Ovary (tissue), 10 donors: ENCODE measurements at places on chromosomes 11 and 22. TPM values are rescaled to one million over a fixed set of nuclear protein-coding genes. Genes with fewer than 3 reads are reported as not detected.

DNA sequence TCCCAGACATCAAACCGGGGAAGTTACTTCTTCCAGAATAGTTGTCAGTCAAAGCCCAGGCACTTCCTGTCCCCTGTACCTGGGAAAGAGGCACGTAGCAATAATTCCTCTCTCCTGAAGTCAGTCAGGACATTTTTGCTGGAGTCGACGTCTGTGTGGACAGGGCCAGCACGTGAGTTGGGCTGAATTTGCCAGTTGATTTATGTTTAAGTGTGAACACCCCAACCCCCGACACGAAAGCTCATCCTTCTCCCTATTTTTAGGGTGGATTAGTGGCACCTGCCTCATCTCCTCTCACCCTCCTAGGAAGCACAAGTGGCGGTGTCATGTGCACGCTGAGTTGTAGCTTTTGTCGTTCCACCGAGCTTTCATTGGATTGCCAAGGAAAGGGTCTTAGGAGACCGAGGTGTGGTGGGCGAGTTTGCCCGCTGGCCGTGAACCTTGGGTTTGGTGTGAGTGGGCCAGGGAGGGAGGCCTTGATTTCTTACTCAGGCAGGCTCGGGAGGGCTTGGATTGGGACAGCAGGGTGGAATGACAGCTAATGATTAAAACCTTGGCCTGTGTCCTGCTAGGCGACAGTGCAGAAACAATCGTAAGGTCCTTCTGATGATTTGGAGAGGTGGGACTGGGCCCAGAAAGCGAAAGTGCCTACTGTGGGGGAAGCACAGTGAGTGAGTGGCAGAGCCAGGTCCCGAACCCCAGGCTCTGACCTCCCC is 87.0 kb upstream of the CRYBB3 start:
- no peaks in the 10 kb centered on the region for H3K36me3 ChIP-seq
- H3K4me1 ChIP-seq = peaks cover 3% of the 10 kb centered on the region
- H3K27me3 ChIP-seq = no peaks in the 10 kb centered on the region

DNA sequence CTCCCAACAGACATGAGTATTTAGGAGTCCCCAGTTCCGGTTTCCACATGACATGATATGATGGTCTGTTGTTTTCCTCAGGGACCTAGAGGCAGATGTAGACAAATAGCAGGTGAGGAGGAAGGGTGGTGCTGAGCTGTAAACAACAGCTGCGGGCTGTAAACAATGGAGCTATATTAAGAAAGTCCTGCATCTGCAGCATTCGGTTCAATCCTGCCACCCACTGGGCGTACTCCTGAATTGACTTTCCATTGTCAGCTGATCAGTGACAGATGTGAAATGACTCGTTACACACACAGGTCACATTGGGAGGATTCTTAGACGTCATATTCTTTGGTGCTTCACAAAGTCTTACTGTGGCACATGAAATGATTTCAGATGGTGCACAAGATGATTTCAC is 26.8 kb upstream of the RAG1 start:
- no peaks in the 10 kb centered on the region for H3K27me3 ChIP-seq
- H3K4me3 ChIP-seq = no peak overlapping the region
- no peaks in the 10 kb centered on the region for H3K36me3 ChIP-seq
- no peak for DNase-seq
- H3K27ac ChIP-seq = no peak overlapping the region

DNA sequence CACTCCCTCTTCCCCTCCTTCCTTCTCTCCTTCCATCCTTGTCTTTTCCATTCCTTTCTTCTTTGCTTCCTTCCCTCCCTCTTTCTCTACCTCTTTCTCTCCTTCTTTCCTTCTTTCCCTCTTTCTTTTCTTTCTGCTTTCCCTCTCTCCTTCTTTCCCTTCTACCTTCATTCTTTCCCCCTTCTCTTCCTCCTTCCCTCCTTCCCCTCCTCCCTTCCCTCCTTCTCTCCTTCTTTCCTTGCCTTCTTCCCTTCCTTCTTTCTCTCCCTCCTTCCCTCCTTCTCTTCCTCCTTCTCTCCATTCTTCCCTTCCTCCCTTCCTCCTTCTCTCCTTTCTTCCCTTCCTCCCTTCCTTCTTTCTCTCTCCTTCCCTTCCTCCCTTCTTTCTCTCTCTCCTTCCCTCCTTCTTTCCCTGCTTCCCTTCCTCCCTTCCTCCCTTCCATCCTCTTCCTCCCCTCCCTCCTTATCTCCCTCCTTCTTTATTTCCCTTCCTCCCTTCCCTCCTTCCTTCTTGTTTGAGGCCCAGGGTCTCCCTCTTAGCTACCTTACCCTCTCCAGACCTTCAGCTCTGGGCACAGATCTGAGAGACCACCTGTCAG is 77.0 kb downstream of the BUD13 start:
- DNase-seq = no peak
- H3K27ac ChIP-seq = no peak overlapping the region
- H3K4me1 ChIP-seq = no peaks in the 10 kb centered on the region
- no peaks in the 10 kb centered on the region for H3K27me3 ChIP-seq
- H3K36me3 ChIP-seq = no peaks in the 10 kb centered on the region
- H3K4me3 ChIP-seq = no peak overlapping the region

DNA sequence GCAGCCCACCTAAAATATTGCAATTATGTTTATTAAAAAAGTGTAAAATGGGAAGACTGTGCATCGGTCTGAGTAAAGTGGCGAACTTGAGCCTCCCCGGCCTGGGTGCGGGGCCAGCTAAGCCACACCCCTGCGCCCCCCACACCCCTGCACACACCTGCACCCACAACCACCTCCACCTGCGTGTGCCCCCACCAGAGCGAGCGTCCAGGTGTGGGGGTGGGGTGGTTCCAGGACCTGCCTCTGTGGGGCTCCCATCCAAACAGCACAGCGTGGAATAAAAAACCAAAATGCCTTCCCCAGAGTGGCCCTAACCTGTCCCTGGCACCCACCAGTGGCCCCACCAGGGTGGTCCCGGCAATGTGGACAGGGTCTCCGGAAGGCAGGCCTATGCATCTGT is 30.1 kb upstream of the CARS1 start:
- H3K36me3 ChIP-seq = no peaks in the 10 kb centered on the region
- no peaks in the 10 kb centered on the region for H3K4me1 ChIP-seq
- H3K4me3 ChIP-seq = no peak overlapping the region
- no peaks in the 10 kb centered on the region for H3K27me3 ChIP-seq
- H3K27ac ChIP-seq = no peak overlapping the region

DNA sequence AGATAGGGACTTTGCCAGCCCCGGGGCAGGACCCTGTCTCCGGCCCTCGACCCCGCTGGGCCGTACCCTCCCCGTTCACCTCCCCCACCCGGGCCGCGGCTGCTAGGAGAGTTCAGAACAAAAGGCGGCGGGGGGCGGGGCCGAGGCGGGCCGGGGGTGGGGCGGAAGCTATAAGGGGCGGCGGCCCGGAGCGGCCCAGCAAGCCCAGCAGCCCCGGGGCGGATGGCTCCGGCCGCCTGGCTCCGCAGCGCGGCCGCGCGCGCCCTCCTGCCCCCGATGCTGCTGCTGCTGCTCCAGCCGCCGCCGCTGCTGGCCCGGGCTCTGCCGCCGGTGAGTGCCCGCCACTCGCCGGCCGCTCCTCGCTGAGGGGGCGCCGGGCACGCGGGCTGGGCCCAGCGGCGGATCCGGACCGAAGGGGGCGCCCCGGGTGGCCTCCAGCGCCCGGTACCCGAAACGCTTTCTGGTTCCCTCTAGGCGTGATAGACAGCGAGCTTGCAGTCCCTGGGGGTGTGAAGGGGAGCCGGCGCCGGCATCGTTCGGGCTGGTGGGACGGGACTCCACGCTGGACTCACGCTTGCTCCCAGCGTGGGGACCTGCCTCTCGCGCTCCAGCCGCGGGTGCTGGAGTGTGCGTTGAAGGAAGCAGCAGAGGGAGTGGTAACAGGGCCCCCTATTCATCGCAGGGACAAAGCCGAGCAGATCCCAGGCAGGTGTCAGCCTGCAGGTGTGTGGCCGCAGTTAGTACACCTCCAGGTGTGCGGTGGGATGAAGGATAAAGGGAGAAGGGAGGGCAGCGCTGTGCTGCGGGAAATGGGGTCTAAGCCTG is at the start of gene MMP11:
MMP11 (plus strand) TSS at position 201 of the 825 bp plus-strand sequence; CDS start at position 223, 22 bp downstream.
- peak within 1 kb of the TSS; percentile 23 for H3K27ac ChIP-seq
- H3K27me3 ChIP-seq = no peaks in the 10 kb centered on the region
- H3K4me3 ChIP-seq = peak within 1 kb of the TSS; percentile 42
- peaks cover 16% of the 10 kb centered on the region for H3K4me1 ChIP-seq
- DNase-seq = peak; percentile 58
- no peaks in the 10 kb centered on the region for H3K36me3 ChIP-seq

GRCh38 chr11:85661972-85662664 is 2.8 kb downstream of the CREBZF start:
- H3K36me3 ChIP-seq = no peaks in the 10 kb centered on the region
- no peak for DNase-seq
- no peak overlapping the region for H3K27ac ChIP-seq

- no peaks in the 10 kb centered on the region for H3K4me1 ChIP-seq
- no peaks in the 10 kb centered on the region for H3K27me3 ChIP-seq
- no peaks in the 10 kb centered on the region for H3K36me3 ChIP-seq
- DNase-seq = no peak
These were observed 51.5 kb upstream of the RPS13 start for GRCh38 chr11:17129003-17129402.

DNA sequence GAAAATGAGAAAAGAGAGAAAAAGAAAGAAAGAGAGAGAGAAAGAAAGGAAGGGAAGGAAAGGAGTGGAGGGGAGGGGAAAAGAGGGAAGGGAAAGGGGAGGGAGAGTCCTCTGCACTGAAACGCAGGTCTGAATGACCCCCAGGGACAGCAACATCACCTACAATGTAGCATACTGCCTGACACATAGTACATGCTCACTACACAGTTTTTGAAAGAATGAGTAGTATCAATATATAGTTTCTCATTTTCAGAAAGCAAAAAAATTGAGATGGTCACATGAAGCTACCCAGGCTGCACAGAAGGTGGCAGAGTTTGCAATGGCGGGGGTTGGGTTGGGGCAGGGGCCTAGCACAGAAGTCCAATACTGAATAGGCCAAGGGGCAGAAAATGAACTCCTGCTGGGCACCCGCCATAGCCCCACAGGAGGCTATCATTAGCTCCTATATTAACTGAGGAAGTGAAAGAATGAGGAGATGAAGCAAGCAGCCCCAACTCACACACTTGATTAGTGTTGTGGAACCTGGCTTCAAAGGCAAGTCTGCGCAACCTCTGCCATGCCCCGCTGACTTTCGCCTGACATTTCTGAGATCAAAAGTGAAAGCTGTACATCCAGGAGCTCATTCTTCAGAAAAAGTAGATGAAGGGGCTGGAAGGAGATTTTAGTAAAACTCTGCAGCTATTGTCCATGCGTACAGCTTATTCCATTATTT is 241.2 kb upstream of the SYN3 start:
- H3K27me3 ChIP-seq = no peaks in the 10 kb centered on the region
- no peak for DNase-seq
- H3K4me3 ChIP-seq = no peak overlapping the region
- no peak overlapping the region for H3K27ac ChIP-seq
- peaks cover 6% of the 10 kb centered on the region for H3K4me1 ChIP-seq

- DNase-seq = no peak
- H3K27me3 ChIP-seq = no peaks in the 10 kb centered on the region
- H3K4me1 ChIP-seq = peaks cover 10% of the 10 kb centered on the region
- peak overlapping the region; percentile 85 for H3K27ac ChIP-seq
These were observed 462 bp downstream of the UBE2L6 start for GRCh38 chr11:57566905-57567514.

DNA sequence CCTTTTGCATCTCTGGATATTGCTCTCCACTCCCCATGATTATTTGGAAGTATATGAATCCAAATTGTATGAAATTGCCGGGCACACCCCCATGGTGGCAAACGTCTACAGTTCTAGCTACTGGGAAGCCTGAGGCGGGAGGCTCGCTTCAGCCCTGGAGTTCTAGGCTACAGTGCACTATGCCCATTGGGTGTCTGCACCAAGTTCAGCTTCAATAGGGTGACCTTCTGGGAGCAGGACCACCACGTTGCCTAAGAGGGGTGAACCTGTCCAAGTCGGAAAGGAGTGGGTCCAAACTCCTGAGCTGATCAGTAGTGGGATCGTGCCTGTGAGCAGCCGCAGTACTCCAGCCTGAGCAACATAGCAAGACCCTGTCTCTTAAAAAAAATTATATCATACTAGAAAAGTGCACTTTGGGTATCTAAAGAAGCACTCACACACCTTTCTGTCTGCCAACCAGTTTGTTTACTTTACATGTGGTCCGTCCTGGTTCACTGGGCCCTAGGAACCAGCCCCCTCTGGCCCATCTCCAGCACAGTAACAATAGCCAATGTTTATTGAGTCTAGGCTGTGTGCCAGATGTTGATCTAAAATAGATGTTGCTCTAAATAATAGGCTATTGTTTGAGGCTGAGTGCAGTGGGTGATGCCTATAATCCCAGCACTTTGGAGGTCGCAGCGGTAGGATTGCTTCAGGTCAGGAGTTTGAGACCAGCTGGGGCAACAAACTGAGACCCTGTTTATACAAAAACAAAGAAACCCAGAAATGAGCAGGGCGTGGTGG is 16.4 kb upstream of the KAT5 start:
- H3K4me1 ChIP-seq = no peaks in the 10 kb centered on the region
- H3K27ac ChIP-seq = no peak overlapping the region
- H3K4me3 ChIP-seq = no peak overlapping the region

GRCh38 chr11:96748639-96749370 is 359.0 kb downstream of the JRKL start:
- no peaks in the 10 kb centered on the region for H3K36me3 ChIP-seq
- no peaks in the 10 kb centered on the region for H3K27me3 ChIP-seq
- no peaks in the 10 kb centered on the region for H3K4me1 ChIP-seq
- no peak overlapping the region for H3K27ac ChIP-seq
- no peak overlapping the region for H3K4me3 ChIP-seq

DNA sequence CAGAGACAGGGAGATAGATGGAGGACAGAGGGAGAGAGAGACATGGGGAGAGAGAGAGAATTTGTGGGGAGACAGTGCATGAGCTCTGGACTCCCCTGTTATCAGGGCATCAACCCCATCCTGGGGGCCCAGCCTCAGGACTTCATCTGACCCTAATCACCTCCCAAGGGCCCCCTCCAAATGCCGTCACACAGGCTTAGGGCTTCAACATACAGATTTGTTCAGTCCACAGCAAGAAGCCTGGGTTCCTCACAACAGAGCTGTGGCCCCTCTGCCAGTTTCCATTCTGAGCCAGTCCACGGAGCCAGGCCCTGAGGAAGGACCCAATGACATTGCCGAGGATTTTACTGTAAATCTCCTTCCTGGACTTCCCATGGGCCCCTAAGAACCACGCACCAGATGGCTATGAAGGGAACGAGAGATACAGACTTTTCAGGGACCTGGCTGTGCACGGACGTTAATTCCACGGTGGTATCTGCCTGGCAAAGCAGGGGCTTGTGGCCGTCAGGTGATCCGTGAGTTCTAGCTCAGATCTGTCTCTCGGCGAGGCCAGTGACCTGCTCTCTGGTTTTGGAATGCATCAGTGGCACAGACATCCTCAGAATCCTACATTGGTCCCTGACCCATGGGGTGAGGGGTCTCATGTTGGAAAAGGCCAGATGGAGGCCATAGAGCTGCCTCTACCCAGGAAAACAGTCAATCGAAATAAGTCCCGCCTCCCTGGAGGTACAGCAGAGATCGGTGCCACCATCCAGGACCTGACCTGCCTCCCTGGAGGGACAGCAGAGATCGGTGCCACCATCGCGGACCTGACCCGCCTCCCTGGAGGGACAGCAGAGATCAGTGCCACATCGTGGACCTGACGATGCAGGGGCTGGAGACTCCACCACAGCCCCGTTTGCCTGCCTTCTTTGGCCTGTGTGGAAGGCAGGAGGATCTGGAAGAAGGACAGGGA is 8.7 kb upstream of the B4GALNT4 start:
- H3K4me1 ChIP-seq = peaks cover under 1% of the 10 kb centered on the region
- H3K36me3 ChIP-seq = no peaks in the 10 kb centered on the region
- H3K27me3 ChIP-seq = no peaks in the 10 kb centered on the region
- no peak overlapping the region for H3K27ac ChIP-seq
- H3K4me3 ChIP-seq = no peak overlapping the region

The SAA4 gene
- not detected for total RNA-seq

The RAB36 gene
- total RNA-seq = 3.9 TPM

The GTSE1 gene
- total RNA-seq = 0.84 TPM

The CD248 gene
- total RNA-seq = 34.6 TPM

The UCP3 gene
- 1.00 TPM for total RNA-seq

The F2 gene
- total RNA-seq = not detected
